Left hindlimb (tissue), 1 donor: ENCODE measurements at places on chromosomes 12 and 14.

GRCh38 chr12:12726555-12727093, 9.5 kb downstream of the CDKN1B start:
- DNase-seq, result no peak

- no peak for DNase-seq
Measured at GRCh38 chr12:6643569-6644256, 3.5 kb downstream of the ACRBP start.

DNA sequence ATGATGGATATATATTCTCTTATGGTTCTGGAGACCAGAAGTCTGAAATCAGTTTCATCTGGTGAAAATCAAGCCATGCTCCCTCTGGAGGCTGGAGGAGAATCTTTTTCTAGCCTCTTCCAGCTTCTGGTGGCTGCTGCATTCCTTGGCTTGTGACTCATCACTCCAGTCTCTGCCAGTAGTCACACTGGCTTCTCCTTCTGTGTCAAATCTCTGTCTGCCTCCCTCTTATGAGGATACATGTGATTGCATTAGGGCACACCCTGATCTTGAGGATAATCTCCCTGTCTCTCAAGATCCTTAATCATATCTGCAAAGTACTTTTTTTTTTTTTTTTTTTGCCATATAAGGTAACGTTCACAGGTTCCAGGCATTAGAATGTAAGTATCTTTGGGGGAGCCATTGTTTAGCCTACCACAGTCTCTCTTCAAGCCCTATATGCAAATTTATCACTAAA, 17.7 kb downstream of the DNAL1 start:
- DNase-seq, result no peak

GRCh38 chr12:113700943-113701342, 229.3 kb upstream of the LHX5 start:
- DNase-seq, result no peak

- DNase-seq, result peak; percentile 17
Measured at GRCh38 chr12:121982950-121983349, 38.7 kb upstream of the BCL7A start.

- no peak for DNase-seq
Measured at GRCh38 chr12:43742106-43742505, 16.5 kb downstream of the PUS7L start.

GRCh38 chr12:71476513-71476912, 36.9 kb downstream of the LGR5 start:
- no peak for DNase-seq

GRCh38 chr12:70576341-70577282, 60.6 kb downstream of the PTPRB start:
- DNase-seq, result no peak
